Activated T-cell treated with anti-CD3 and anti-CD28 coated beads, Interleukin-2, amount 50 U/mL, for 1 hour (primary cell): ENCODE measurements at places on chromosomes 12 and 14.
A peak's percentile ranks its signal among the peaks of the same experiment; 100 is the strongest.

DNA sequence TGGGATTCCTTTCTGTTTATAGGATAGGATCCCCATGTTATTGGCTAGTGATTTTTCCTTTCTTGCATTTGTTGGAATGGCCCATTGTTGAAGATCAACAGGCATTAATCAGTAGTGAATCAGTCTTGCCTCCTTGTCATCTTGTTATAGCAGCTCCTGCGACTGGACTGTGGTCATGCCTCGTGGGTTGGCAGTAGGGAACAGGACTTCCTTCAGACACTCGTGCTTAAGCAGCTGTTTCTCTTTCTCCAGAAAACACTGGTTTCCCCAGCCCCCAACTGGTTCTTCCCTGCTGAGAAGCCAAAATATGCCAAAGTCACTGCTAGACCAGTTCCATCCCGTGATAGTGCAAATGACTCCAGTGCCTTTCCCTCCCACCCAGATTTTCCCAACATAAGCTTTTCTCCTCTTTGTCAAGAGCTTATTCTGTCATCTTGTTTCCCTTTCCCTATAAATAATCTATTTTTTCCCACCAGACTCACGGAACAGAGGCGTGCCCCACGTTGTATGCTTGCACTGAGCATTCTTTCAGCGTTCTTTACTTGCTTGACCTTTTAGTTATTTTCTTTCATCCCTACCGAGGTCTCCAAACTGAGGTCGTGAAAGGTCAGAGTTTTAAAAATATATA lies 83.5 kb downstream of the SAMD4A start:
- DNase-seq, result no peak

DNA sequence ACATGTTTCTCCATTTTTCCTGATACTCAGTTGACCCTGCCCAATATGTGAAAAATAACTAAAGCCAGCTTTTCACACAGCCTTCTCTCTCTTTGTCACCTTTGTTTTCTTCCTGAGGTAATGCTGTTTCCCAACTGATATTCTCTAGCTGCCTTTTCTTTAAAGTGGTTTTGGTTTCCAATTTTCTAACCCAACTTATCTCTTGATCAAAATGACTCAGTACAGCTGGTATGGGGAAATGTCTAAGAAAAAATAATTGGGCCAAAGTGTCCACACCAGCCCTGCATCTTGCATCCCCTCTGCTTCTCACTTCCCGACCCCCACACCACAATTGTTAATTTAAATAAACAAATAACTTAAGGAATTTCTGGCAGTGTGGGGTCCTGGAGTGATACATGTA lies 193.8 kb downstream of the SYT1 start:
- no peak for DNase-seq

DNA sequence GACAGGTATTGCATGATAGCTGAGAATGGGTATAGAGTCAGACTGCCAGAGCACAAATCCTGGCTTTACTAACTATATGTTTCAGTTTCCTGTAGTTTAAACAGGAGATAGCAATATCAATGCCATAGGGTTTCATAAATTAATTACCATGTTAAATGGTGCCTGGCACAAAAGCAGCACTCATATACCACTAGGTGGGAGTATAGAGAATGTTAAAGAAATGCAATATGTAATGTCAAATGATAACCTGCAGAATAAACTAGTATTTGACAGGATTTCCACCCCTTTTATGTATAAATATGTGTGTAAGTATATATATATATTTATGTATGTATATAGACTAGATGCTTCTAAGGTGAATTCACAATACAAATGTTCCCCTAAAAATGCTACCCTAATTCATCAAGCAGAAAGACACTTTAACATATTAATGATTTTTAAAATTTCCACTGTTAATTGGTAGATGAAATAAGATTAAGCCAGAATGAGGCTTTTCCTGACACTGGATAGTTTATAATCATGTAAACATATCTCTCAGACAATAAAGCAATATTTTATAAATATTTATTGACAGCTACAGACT lies 8.6 kb downstream of the WDR89 start:
- no peak for DNase-seq

DNA sequence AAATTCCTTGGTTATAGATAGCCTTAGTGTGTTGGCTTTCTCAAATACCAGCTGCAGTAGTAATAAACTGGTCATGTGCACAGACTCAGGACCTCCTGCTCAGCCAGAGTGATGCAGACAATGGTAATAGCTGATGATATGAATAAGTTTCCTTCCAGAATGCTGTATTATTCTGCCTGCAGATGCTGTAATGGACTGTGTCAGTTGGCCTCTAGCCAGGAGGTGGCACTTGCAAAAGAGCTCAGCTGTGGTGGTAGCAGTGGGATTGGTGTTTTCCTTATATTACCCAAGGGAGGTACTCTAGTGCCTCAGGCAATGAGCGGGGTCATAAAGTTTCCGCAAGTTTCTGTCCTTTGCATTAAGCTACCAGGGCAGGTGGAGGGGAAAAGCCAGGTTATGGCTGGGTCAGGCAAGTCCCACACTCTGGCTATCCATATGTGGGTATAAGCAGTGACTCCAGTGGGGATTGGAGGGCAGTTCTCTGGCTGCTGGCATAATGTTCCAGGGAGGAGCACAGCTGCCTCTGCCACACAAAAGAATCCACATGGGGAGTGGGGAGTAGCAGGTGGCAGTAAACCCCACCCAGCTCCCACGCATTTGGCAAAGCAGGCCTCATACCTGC lies 14.0 kb upstream of the MUCL1 start:
- DNase-seq, result no peak

GRCh38 chr12:63457857-63458256 lies 210.4 kb downstream of the DPY19L2 start:
- DNase-seq, result no peak

DNA sequence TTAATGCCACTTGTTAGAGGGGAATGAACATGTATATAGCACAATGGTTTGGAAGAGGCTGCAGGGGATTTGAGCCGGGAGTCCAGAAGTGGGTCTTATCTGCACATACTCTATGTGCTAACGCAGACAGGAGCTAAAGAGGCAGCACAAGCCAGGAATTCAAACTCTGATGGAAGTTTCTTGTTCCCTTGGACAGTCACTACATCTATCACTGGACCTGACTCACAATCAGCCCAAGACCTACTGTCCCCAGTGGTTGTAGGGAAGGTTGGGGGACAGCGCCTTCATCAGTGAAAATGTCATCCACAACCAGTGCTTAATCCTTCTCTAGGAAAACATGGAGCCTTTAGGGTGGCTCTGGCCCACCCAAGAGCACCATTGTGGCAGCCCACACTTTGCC lies 107.8 kb downstream of the GCH1 start:
- DNase-seq, result no peak

DNA sequence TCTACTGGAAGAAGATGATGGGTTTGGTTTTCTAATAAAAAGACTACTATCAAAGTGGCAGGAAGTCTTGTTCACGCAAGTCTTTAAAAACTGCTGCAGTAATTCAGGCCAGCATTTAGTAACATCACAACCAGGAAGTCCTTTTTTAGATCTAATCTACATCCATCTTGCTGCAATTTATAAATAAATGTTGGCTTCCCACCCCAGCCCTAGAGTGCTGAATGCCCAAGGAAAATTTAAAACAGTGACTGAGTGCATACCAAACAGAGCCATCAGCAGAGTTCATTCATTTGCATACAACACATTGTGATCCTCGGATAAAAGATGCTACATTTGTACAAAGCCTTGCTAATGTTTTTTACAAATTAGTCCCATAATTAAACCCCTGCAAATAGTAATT lies 72.1 kb downstream of the PHLDA1 start:
- DNase-seq, result no peak

DNA sequence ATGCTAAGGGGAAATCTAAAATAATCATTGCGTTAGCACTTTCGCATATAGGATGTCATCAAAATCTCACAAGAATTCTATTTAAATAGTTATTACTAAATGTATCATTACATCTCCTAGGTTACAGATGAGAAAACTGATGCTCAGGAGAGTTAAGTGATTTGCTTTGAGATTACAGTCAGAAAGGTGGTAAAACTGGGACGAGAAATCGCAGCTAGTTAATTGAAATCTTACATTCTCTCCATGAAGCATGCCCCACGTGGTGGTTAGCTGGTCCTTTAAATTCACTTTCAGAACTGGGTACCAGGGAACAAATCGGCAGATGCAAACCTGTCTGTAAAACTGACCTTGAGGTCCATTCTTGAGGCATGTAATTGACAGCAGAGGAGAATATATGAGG lies 71.8 kb upstream of the PLEKHG7 start:
- no peak for DNase-seq

DNA sequence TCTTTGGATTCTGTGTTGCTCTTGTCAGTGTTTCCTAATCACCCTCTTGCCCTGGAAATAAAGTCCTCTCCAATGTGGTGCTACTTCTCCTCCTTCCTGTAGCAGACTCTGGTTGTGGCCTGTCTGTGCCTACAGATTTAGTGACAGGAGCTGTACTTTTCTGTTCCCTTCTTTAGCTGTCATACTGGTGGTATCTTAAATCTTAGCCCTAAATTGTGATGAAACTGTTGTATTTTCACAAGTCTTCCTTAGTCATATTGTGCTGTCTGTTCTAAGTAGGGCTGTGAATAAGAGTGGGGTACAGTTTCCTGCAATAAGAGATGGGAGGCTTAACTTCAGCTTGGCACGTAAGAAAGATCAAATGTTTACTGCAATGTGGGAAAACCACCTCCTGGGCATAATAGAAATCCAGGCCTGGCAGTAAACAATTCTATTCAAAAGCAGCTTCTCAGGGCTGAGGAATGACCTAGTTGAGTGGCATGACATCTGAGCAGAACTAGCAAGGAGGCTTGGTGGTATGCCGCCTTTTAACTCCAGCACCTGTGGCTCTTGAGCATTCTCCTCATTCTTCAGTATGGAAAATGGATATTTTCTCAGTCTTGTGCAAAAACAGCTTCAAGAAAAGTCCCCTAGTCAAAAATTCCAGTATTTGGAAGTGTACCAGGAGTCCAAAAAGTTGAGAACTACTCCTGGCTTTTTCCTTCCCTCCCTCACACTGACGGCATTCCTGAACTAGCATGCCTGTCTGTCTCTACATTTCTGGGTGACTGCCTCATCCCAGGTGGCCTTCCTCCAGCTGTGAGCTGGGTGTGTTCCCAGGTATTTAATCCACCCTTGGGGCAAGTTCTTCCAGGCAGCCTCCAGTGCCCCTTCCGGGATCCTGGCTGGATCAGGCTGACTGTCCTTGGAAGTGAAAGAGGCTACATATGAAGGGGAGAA lies 19.5 kb downstream of the ANO6 start:
- DNase-seq, result no peak

- no peak for DNase-seq
Observed at GRCh38 chr12:9646794-9647781, 22.4 kb upstream of the CLEC2D start.

- no peak for DNase-seq
Observed at GRCh38 chr14:55691659-55692058, 111.7 kb downstream of the KTN1 start.

GRCh38 chr14:91998667-91999570 lies 40.9 kb downstream of the TRIP11 start:
- DNase-seq, result no peak

GRCh38 chr12:131204416-131205274 lies 250.9 kb downstream of the ADGRD1 start:
- DNase-seq, result no peak

DNA sequence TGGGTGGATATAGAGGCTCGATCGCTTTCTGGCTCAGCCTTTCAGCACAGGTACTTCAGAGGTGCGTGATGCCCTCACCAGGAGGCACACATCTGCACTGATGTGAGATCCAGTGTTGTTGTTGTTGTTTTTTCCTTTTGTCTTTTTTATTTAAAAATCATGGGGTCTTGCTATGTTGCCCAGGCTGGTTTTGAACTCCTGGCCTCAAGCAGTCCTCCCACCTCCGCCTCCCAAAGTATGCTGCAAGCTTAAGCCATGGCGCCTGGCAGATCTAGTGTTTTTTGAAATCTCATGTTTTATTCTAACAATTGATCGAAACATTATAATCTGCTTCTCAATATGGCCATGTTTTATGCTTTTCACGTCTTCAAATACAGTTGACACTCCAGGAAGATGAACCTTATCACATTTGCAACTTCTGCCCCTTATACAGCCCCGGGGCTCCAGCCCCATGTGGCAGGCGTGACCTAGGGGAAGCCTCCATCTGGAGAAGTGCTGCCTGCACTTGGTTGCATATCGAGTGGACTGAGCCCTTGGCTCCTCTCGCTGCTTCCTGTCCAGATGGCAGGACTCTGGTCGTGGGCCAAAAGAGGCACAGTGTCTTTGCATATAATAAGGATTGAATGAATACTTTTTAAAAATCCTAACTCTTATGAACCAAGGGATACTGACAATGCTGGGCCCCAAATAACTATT lies 71.7 kb downstream of the TRAF3 start:
- DNase-seq, result no peak

DNA sequence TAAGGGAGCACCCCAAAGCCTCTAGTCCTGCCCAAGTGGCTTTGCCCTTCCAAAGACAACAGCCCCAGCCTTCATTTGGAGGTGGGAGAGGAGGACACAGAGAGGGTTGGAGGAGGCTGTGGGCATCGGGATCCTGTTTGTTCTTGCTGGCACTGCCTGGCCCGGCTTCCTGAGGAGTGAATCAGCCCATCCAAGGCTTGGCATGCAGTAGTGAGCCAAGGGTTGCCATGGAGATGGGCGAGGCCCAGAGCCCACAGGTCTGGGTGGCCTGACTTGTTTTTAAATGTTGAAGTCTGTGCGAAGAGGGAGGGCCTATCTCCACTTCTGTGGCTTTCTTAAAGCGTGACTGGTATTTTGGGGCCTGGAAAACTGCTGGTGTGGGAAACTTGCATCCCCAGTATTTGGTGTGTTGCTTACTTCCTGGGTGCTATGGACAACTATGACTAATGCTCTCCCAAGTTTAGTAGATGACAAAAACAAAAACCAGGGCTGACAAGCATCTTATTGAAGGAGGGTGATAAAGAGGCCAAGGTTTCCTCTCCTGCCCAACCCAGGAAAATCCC lies 15.8 kb downstream of the CD9 start:
- no peak for DNase-seq

GRCh38 chr12:123075646-123076171 lies 75.2 kb downstream of the PITPNM2 start:
- peak; percentile 79 for DNase-seq

DNA sequence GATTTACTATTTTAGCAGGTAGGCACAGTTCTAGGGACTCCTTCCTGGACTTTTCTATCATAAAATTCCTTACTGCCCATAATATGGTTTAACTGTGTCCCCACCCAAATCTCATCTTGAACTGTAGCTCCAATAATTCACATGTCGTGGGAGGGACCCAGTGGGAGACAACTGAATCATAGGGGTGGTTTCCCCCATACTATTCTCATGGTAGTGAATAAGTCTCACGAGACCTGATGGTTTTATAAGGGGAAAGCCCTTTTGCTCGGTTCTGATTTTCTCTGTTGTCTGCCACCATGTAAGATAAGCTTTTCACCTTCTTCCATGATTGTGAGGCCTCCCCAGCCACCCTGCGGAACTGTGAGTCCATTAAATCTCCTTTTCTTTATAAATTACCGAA lies 10.0 kb upstream of the ETV6 start:
- no peak for DNase-seq

- DNase-seq, result no peak
Observed at GRCh38 chr12:92065018-92065499, 80.6 kb downstream of the BTG1 start.

DNA sequence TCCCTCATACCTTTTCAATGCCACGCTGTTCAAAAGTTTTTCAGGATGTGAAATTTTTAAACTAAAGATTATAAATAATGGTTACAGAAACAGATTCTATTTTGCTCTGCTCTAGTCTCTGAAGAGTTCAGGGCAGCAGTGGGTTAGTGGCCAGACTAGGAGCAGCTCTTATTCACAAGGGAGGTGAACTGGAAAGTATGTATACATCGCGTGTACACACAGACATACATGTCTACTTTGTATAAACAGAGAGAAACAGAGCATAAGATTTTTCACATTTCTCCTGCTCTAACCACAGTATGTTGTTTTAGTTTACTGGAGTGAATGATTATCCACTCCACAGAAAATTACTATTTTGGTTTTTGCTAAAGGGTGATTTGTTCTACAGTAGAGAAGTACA lies 74.4 kb upstream of the CRY1 start:
- DNase-seq, result no peak
